ENCODE measurements at places on chromosomes 2 and 18.

GRCh38 chr2:200188876-200189275, 117.6 kb upstream of the SPATS2L start:
- no peak for DNase-seq

- DNase-seq: no peak
Observed at GRCh38 chr2:236554629-236555282, 14.9 kb upstream of the ACKR3 start.

DNA sequence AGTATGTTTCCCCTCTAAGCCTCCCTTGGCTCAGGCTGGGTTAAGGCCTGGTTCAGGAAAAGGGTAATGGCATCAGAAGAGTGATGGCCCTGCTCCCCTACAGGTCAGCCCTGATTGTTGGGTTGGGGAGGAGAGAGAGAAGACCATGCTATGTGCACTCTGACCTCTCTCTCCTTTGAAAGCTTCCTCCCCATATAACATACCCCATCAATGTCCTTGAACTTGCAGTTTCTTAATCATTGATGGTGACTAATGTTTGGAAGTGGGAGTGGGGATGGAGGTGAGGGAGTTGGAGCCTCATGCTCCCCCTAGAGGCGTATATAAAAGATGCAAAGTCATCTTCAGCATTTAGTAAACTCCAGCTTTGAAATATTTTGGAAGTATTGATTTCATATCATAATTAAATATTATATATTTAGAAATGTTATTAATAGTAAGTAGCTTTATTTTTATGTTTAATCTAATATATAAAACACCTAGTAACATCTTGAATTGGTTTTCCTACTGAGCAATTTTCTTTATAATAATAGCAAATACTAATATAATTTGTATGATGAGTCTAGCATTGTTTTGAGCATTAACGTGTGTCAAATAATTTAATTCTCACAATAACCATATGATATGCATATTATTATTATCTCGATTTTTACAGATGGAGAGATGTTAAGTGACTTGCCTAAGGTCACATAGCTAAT, 8.8 kb downstream of the PLCL1 start:
- no peak for DNase-seq

- DNase-seq: no peak
Observed at GRCh38 chr2:75071766-75072165, 113.3 kb downstream of the POLE4 start.

- DNase-seq: no peak
Observed at GRCh38 chr2:42268528-42269151, 92.4 kb downstream of the COX7A2L start.

GRCh38 chr18:71125581-71125980, 836.7 kb downstream of the SOCS6 start:
- no peak for DNase-seq

DNA sequence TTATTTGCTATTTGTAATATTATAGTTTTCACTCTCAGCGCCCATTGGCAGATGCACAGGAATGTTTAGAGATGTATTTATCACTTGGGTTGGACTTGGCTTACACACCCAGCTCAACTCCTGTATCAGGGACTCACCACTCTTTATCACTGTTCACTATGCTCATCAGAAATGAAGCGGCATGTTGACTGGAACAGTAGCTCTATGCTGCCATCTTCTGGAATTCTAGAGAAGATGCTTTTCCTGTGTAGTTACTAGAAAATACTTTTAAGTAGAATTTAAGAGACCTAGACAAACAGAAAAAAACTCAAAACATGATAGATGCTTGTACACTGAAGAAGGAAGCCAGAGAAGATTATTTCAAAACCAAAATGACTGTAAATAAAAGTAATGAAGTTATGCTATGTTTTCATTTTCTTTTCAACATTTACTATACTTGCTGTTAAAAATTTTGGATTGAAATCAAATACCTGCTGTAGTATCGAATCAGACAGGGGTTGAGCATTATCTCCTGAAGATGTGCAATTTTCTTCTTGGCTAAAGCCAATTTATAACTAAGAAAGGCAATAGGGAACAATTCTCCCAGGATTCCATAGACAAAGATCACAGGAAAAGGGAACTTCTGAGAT, 47.4 kb upstream of the NXPH2 start:
- peak; percentile 39 for DNase-seq

- no peak for DNase-seq
Observed at GRCh38 chr2:152241948-152242729, 66.6 kb upstream of the STAM2 start.

GRCh38 chr2:40579247-40579646, 127.4 kb upstream of the SLC8A1 start:
- no peak for DNase-seq

Data from NCI-H1930 (cell line).